ENCODE measurements at places on chromosomes 13 and 19.

DNA sequence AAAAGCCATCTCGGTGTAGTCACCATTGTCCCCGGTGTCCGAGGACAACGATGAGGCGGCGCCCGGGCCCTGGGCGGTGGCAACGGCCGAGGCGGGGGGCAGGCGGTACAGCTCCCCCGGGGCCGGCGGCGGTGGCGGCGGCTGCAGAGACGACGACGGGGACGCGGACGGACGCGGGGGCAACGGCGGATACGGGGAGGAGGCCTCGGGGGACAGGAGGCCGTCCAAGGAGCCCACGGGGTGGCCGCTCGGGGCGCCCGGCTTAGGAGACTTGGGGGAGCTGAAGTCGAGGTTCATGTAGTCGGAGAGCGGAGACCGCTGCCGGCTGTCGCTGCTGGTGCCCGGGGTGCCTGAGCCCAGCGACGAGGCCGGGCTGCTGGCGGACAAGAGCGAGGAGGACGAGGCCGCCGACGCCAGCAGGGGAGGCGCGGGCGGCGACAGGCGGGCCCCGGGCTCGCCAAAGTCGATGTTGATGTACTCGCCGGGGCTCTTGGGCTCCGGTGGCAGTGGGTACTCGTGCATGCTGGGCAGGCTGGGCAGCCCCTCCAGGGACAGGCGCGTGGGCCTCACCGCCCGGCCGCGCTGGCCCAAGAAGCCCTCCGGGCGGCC, 3.5 kb downstream of the IRS2 start:
- no peak for DNase-seq

- no peak for DNase-seq
These were observed 33.3 kb upstream of the SPATA13 start for GRCh38 chr13:24127116-24127631.

- DNase-seq, result no peak
These were observed 1.9 kb downstream of the HNRNPA1L2 start for GRCh38 chr13:52644108-52644507.

DNA sequence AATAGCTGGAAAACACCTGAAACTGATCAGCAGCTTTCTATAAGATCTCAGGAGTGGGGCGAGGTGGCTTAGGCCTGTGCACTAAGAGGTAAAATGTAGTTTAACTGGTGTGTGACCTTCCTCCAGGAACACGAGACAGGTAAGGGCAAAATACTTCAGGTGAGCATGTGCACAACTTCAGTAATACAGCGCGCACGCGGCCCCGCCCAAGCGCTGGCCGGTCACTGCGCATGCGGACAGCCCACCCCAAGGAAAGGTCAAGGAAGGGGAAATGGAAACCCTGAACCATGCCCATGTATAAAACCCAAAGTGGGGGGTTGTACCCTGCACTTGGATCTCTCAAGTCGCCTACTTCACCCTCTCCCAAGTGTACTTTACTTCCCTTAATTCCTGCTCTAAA, 49.4 kb upstream of the ARHGEF7 start:
- DNase-seq, result no peak

GRCh38 chr13:76570510-76570971, 315.7 kb downstream of the KCTD12 start:
- no peak for DNase-seq
